ENCODE measurements at places on chromosomes 4 and X.

GRCh38 chrX:132631579-132632232, 142.9 kb upstream of the MBNL3 start:
- DNase-seq: no peak

DNA sequence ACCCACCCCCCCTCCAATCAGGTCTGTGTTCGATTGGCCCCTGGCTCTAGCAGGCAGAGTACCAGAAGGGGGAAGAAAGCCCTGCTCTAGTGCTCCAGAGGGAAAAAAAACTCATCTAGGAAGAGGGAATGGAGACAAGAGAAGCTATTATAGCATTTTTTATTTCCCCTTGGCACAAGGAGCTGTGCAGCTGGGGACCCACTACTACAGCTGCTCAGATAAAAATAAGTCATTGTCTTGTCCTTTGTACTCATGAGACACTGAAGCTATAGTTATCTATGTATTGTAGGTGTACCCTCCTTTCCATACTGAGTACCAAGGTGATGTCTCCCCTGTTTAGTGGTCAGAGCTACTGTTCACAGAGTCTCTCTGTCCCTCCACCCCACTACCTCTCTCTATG, 14.3 kb downstream of the CCDC160 start:
- DNase-seq: no peak

GRCh38 chr4:96379524-96379923, 539.6 kb downstream of the PDHA2 start:
- DNase-seq: no peak

- DNase-seq: no peak
Observed at GRCh38 chr4:85708468-85708867, 233.5 kb downstream of the ARHGAP24 start.

DNA sequence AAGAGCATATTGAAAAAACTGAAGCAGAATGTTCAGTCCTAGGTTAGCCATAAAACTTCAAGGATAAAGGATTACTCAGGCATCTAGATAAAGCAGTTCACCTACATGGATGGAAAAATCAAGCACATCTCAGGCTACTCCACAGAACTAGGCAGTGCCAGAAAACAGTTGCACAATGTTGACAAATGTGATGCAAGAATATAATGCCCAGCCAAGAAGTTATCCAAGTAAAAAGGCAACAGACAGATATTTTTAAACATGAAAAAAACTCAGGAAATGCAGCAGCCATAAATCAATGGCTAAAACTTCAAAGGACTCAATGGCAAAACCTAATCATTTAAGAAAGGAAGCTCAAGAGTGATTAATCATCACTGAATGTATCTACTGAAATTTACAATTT, 456.0 kb upstream of the FAM241A start:
- DNase-seq: no peak

GRCh38 chr4:56213543-56213942, 173.7 kb downstream of the AASDH start:
- DNase-seq: no peak

DNA sequence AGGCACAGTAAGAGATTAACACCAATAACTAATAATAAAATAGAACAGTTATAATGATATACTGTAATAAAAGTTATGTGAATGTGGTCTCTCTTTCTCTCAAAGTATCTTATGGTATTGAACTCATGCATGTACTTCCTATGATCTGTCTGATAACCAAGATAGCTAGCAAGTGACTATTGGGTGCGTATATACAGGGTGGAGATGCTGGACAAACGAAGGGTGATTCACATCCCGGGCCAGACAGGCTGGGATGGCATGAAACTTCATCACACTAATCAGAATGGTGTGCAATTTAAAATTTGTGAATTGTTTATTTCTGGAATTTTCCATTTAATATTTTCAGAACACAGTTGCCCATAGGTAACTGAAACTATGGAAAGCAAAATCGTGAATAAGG, 96.8 kb downstream of the PHEX start:
- no peak for DNase-seq
